ENCODE measurements at places on chromosomes 7 and 10. TPM values are rescaled to one million over a fixed set of nuclear protein-coding genes. Genes with fewer than 3 reads are reported as not detected.
A peak's percentile ranks its signal among the peaks of the same experiment; 100 is the strongest.

- no peak for DNase-seq
These were observed 132.8 kb downstream of the ELFN1 start for GRCh38 chr7:1802899-1803298.

- no peak for DNase-seq
These were observed 6.1 kb downstream of the LRRTM3 start for GRCh38 chr10:66931949-66932343.

DNA sequence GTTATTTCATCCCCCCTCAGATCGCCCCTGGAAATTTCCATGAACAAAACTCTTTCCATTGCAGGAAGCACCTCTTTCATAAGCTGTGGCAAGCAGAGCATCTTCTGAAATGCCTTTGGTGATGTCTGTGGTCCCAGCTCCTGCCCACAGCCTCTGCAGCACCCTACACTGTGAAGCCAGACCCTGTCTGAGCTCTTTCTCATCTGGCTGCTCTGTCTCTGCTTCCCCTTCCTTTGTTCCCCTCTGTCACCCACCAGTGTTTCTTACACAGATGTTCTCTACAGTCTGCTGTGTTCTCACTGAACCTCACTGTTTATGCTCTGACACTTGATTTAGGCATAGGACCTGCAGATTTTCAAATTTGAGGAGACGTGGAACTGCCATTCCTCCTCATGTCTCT, 1.9 kb upstream of the TAS2R39 start:
- DNase-seq, result no peak

- no peak for DNase-seq
These were observed 80.7 kb downstream of the MAD1L1 start for GRCh38 chr7:2151801-2152612.

- no peak for DNase-seq
These were observed 99.6 kb upstream of the KMT2E start for GRCh38 chr7:104914421-104914820.

- no peak for DNase-seq
These were observed 49.4 kb downstream of the RBM33 start for GRCh38 chr7:155693826-155694225.

- DNase-seq, result no peak
These were observed 24.0 kb downstream of the CDHR3 start for GRCh38 chr7:105987046-105987445.

The FANK1 gene
- 5.3 TPM for total RNA-seq

DNA sequence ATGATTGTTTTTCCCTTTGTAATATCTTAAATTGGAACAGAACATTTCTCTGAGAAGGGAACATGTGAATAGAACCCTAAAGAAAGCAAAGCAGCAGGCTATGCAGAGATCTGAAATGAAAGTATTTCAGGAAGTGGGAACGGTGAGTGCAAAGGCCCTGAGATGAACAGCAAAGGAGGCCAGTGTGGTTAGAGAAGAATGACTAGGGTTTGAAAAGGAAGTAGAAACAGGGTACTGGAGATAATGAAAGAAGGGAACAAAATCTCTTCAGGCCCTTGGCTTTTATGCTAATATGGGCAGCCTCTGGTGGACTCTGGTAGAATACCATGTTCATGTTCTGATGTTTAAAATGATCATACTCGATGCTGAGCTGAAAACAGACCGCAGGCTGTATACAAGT, 22.2 kb downstream of the ARHGAP21 start:
- no peak for DNase-seq

- DNase-seq, result no peak
These were observed 2.3 kb downstream of the STX1A start for GRCh38 chr7:73717025-73717807.

DNA sequence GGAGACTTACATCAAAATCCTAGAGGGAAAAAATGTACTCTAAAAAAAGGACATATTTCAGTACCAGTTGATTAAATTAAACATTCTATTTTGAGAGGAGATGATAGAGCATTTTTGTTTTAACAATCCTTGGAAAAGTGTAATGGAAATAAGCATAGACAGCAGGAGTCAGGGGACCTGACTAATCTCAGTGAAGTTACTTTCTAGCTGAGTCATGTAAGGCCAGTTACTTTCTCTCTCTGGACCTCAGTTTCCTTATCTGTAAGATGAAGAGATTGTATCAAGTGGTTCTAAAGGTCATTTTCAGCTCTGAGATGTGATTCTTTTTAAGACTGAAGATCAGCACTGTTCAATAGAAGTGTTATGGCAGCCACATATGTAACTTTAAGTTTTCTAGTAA, 44.1 kb downstream of the VTI1A start:
- no peak for DNase-seq

The SVOPL gene
- not detected for total RNA-seq

GRCh38 chr7:70972693-70973092, 159.3 kb upstream of the GALNT17 start:
- no peak for DNase-seq

DNA sequence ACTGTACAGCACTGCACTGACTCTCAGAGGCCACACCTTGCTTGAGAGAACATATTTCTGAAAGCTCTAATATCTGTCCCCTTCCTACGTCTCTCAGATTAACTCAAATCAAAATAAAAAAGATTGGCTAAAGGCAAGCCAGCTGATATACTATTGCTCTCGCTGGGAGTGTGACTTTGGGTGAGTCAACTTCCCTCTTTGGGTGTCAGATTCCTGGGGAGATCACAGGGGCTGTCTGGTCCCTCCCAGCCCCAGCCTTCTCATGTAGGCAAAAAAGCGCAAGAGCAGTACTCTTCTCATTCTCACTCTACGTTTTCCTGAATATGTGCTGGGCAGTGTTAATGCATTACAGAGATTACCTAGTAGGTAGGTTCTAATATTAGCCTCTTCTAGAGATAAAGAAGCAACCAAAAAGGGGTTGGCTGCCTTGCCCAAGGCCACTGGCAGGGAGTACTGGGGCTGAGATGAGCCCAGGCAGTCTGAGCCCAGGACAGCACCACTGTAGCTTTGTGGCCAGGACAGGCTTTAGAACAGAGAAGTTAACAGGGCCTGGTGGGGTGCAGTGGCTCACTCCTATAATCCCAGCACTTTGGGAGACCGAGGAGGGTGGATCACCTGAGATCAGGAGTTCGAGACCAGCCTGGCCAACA, 9.1 kb upstream of the DENND2A start:
- no peak for DNase-seq

- DNase-seq, result no peak
These were observed 182.6 kb upstream of the CXCL12 start for GRCh38 chr10:44567471-44567870.

The ADARB2 gene
- 1.3 TPM for total RNA-seq

The ZNF804B gene
- total RNA-seq, result not detected

GRCh38 chr10:11986593-11987216, 55.9 kb downstream of the UPF2 start:
- DNase-seq, result peak; percentile 79

The NACAD gene
- total RNA-seq, result 4.9 TPM

DNA sequence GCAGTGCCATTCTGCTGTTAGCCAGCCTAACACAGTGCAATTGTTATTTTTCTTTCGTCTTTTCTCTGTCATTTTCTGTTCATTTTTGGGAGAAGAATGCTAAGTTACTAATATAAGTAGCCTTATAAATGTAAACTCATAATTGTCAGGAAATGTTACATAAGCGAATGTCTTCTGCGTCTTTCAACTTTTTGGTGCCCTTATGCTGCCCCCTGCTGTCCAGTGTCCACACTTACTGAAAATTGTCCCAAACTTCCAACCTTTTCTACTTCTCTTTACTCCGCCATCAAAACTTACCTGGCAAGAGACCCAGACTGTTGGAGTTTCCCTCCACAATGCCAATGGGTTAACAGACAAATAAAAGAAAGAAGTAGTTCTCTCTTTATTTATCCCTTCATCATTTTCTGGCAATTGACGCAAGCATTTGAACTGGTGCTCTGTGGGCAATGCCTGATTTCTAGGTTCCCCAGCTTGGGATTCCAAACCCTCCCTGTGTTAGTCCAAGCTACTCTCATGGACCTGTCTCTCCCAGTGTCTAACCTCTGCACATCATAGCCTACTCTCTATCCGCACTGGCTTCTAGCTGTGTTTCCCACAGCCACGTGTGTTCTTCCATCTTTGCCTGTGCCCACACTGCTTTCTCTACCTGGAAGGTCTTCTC, 21.0 kb upstream of the EPC1 start:
- DNase-seq, result peak; percentile 70

DNA sequence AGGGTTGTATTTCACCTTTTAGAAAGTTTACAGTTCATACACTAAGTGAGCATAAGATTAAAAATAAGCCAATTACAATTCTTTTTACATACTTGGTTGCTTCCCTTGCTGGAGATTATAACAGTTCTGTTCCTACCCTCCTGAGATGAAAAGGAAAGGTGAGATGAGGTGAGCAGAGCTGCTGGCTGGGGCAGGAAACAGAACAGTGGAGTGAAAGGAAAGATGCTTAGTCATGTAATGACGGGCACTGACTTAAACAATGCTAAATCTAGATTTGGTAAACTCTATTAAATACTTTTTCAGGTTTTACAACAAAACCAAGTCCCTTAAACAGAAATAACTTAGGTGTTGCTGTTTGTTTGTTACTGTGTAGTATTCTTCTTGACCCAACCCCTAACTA, 19.9 kb upstream of the ZEB1 start:
- no peak for DNase-seq

DNA sequence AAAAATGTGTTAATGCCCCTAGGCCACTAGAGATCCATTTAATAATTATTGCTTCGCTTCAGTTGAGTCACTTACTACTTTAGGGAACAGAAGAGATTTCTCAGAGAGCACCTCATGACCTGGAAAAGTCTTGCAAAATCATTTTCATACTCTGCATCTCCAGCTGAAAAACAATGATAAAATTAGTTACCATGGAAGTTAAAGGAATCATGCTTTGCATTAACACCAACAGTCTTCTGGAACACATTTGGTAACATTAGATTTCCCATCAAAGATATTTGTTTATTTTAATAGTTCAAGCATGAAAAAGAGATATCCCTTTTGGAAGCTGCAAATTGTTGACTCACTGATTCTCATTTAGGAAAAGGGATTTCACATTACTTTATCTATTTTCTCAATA, 1.8 kb upstream of the STEAP2 start:
- no peak for DNase-seq

The HGF gene
- total RNA-seq, result 8.0 TPM

The TBX20 gene
- 30.6 TPM for total RNA-seq

DNA sequence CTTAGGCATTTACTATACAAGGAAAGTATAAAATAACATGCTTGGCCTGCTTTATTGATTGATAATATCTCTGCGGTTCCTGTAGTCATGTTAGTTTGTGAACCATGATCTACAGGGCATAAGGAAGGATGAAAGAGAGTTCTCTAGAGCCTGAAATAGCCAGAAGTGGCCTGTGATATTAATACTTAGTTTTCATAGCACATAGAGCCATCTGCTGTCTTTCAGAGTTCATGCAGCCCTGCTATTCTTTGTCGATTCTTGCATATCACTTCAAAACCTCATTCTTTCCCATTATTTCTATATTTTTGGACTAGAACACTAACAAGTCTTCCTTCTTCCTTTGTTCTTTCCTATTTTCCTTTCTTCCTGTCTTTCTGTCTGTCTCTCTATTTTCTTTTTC, 26.4 kb upstream of the PRKG1 start:
- no peak for DNase-seq

The VPS50 gene
- total RNA-seq, result 21.0 TPM

DNA sequence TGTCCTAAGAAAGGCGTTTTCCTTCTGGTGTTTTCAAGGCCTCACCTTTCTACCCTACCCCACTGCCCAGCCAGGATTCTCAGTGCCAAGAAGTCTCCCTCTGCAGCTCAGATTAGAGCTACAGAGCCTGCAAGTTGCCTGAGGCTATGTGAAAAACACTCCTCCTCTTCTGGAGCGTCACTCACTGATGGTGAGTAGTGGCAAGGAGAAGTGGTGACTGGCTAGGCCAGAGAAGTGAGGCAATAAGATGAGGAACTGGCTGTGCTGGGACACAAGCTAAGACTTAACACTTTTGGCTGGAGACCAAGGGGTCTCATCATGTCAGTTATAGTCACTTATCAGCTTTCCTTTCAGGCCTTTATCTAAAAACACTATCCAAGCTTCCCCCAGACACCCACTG, 86.7 kb upstream of the PRKAR2B start:
- peak; percentile 12 for DNase-seq

GRCh38 chr7:80902019-80902418, 16.8 kb downstream of the SEMA3C start:
- no peak for DNase-seq

The CDNF gene
- 0.98 TPM for total RNA-seq

- DNase-seq, result no peak
These were observed 4.1 kb downstream of the MINPP1 start for GRCh38 chr10:87508837-87509236.

DNA sequence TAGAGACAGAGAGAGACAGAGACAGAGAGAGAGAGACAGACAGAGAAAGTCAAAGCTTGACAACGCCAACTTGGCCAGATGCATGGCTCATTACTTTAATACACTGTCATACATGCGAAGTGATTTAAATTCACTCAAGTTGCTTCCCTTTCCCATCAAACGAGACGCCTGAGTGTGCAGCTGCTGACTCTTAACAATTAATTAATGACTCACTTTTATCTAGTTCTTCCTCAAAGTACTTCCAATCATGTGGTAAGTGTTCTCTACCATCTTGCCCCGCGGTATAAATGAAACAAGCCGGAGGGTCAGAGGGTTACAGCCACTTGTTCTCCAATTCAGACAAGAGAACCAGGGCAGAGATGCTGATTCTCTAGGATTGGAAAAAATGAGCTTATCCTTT, 90.8 kb downstream of the SFMBT2 start:
- DNase-seq, result no peak

- peak; percentile 63 for DNase-seq
These were observed 89.2 kb downstream of the RNF216 start for GRCh38 chr7:5692112-5692844.

The PDZD7 gene
- total RNA-seq, result 5.3 TPM

The CRPPA gene
- 3.3 TPM for total RNA-seq

Data from mucosa of gallbladder (tissue), 1 donor.